Vagina (tissue), 2 donors: ENCODE measurements at places on chromosomes 5 and 9. TPM values are rescaled to one million over a fixed set of nuclear protein-coding genes. Genes with fewer than 3 reads are reported as not detected.

GRCh38 chr9:90580576-90580975, 62.0 kb downstream of the DIRAS2 start:
- H3K4me1 ChIP-seq = no peaks in the 10 kb centered on the region
- H3K27me3 ChIP-seq = no peaks in the 10 kb centered on the region
- no peaks in the 10 kb centered on the region for H3K36me3 ChIP-seq
- no peak overlapping the region for H3K4me3 ChIP-seq

DNA sequence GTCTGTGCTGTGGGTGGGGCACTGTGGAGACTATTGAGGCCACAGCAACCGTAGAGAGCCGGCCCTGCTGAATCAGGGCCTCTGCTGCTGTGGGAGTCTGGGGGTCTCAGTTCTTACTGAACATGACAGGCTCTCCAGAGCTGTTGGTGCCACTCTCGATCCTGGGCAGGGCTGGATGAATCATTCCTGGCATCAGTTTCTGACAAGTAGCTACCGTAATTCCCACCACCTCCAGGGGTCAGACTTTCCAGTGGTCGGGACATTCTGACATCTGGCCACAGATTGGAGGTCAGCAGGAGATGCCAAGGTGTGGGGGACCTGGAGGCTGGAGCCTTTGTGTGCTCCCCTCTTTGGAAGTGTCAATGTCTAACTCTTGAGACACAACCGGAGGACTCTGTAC, 188.4 kb downstream of the IRX2 start:
- no peaks in the 10 kb centered on the region for H3K27me3 ChIP-seq
- H3K27ac ChIP-seq = no peak overlapping the region
- H3K4me3 ChIP-seq = no peak overlapping the region
- no peaks in the 10 kb centered on the region for H3K36me3 ChIP-seq
- DNase-seq = peak; percentile 56

GRCh38 chr5:123787635-123788034, 275.7 kb downstream of the CSNK1G3 start:
- no peaks in the 10 kb centered on the region for H3K36me3 ChIP-seq
- no peak overlapping the region for H3K27ac ChIP-seq
- no peak for DNase-seq
- H3K4me1 ChIP-seq = peaks cover 22% of the 10 kb centered on the region
- H3K27me3 ChIP-seq = no peaks in the 10 kb centered on the region
- no peak overlapping the region for H3K4me3 ChIP-seq

DNA sequence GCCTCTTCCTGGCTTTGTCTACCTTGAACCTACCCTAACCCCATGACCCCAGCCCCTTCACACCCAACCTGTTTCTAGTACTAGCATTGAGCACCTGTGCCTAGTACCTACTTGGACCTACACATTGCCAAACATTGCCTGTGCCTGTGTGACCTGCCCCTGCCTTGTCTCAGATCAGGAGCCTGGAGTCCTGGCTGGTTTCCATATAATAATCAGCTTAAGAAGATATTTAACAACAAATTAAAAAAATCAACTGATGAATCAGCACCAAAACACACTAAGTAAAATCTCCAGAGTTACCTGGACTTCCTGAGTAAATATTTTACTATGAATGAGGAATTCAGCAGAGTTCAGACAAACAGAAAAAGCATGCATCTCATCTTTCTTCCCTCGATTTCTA, 17.7 kb downstream of the LPAR1 start:
- no peaks in the 10 kb centered on the region for H3K36me3 ChIP-seq
- H3K4me1 ChIP-seq = peaks cover 27% of the 10 kb centered on the region
- no peaks in the 10 kb centered on the region for H3K27me3 ChIP-seq
- H3K27ac ChIP-seq = no peak overlapping the region

GRCh38 chr5:124580925-124581737, 165.3 kb downstream of the ZNF608 start:
- no peak overlapping the region for H3K27ac ChIP-seq
- H3K4me1 ChIP-seq = no peaks in the 10 kb centered on the region
- H3K36me3 ChIP-seq = no peaks in the 10 kb centered on the region
- DNase-seq = no peak

DNA sequence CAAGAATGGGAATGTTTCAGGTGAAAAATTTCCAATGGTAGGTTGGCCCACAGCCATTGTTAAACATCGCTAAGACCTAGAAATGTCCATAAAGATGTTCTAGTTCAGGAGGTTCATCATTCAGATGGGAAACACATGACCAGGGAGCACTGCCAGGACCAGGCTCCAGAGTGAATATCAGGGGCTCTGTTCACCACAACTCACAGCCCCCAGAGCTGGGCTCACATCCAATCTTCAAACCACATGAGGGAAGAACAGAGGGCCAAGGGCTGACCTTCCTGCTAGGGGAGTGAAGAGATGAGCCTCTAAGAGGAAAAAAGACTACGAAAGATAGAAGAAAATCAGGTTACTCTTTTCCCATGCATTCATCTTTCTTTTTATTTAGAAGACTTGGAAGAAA, 205.8 kb downstream of the SEMA5A start:
- no peak overlapping the region for H3K4me3 ChIP-seq
- no peak overlapping the region for H3K27ac ChIP-seq
- H3K36me3 ChIP-seq = no peaks in the 10 kb centered on the region
- no peaks in the 10 kb centered on the region for H3K4me1 ChIP-seq
- DNase-seq = no peak

GRCh38 chr9:116280529-116280928, 126.9 kb downstream of the PAPPA start:
- no peak for DNase-seq
- H3K27me3 ChIP-seq = no peaks in the 10 kb centered on the region
- H3K27ac ChIP-seq = no peak overlapping the region
- no peak overlapping the region for H3K4me3 ChIP-seq
- H3K4me1 ChIP-seq = no peaks in the 10 kb centered on the region

DNA sequence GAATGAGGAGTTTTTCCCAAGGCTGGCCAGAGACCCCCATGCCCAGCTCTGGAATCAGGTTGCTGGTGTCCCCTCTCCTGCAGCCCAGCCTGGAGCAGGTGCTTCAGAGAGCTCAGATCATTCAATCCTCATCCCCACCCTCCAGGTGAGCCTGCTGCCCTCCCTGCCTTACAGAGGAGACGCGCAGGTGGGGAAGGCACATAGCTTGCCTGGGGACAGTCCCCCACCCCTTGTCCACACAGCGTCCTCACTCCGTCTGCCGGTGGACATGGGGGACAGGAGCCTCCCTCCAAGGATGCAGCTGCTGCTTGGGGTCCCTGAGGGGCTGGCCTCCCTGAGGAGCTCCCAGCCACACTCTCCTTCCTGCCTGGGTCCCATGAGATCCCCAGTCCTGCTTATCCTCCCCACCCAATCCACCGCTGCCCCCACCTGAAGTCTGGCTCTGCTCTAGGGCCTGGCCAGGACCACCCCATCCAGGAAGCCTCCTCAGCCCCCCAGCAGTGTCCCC, 17.1 kb upstream of the QSOX2 start:
- DNase-seq = no peak
- H3K27me3 ChIP-seq = no peaks in the 10 kb centered on the region
- no peak overlapping the region for H3K27ac ChIP-seq
- H3K4me1 ChIP-seq = peaks cover 5% of the 10 kb centered on the region
- H3K36me3 ChIP-seq = no peaks in the 10 kb centered on the region
- H3K4me3 ChIP-seq = no peak overlapping the region

GRCh38 chr5:134084022-134084565, 30.4 kb upstream of the TCF7 start:
- DNase-seq = no peak
- no peaks in the 10 kb centered on the region for H3K27me3 ChIP-seq
- no peaks in the 10 kb centered on the region for H3K4me1 ChIP-seq
- no peak overlapping the region for H3K27ac ChIP-seq
- H3K36me3 ChIP-seq = no peaks in the 10 kb centered on the region

DNA sequence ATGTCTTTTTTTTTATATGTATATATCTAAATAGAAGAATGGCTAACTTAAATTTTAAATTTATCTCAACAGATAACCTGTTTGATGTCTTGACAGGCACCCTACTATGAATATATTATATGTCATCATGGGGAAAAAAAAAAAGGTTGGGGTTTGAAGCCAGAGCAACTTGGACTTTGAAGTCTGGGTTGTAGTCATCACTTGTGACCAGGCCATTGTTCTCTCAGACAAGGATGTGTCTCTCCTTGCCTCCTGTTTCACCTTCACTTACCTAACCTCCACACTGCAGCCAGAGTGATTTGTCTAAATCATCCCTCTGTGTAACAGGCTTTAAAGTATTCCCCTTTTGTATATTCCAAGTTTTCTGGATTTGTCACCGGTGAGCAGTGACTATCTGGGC, 56.7 kb upstream of the TNFSF8 start:
- no peaks in the 10 kb centered on the region for H3K27me3 ChIP-seq
- H3K4me3 ChIP-seq = no peak overlapping the region
- no peak overlapping the region for H3K27ac ChIP-seq
- no peaks in the 10 kb centered on the region for H3K4me1 ChIP-seq

- H3K27ac ChIP-seq = no peak overlapping the region
- no peaks in the 10 kb centered on the region for H3K4me1 ChIP-seq
- no peaks in the 10 kb centered on the region for H3K36me3 ChIP-seq
- no peaks in the 10 kb centered on the region for H3K27me3 ChIP-seq
- H3K4me3 ChIP-seq = no peak overlapping the region
- no peak for DNase-seq
Observed at GRCh38 chr5:61177070-61177469, 14.8 kb upstream of the SMIM15 start.

GRCh38 chr9:134485653-134486052, 155.9 kb upstream of the COL5A1 start:
- H3K4me3 ChIP-seq = no peak overlapping the region
- no peaks in the 10 kb centered on the region for H3K27me3 ChIP-seq
- no peaks in the 10 kb centered on the region for H3K4me1 ChIP-seq
- no peaks in the 10 kb centered on the region for H3K36me3 ChIP-seq
- H3K27ac ChIP-seq = no peak overlapping the region

DNA sequence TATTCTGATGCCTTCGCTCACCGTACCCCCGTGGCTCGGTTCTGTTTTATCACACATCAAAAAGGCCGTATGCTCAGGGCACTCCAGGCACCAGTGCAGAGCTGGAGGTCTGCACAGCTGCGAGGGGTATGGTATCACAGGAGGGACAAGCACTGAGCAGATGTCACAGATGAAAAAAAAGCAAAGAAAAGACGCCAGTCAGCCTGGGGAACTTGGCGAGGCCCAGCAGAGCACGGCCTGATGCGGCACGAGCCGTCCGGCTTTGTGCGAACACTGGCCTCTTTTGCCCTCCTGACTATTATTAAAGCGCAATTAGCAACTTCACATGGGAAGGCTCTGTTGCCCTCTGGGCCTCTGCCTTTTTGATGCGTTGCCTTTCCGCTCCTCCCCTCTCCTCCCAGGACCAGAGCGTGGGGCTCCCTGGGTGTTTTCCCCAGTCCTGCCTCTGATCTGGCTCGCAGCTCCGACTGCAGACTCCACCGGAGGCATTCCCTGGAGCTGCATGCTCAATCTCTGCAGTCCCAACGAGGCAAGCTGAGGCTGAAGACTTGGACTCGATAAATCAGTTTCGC, 44.4 kb downstream of the AK8 start:
- H3K4me3 ChIP-seq = no peak overlapping the region
- DNase-seq = no peak
- H3K27ac ChIP-seq = no peak overlapping the region
- no peaks in the 10 kb centered on the region for H3K27me3 ChIP-seq
- H3K4me1 ChIP-seq = no peaks in the 10 kb centered on the region
- H3K36me3 ChIP-seq = no peaks in the 10 kb centered on the region

GRCh38 chr9:16413509-16414016, 456.9 kb downstream of the BNC2 start:
- H3K27ac ChIP-seq = no peak overlapping the region
- H3K27me3 ChIP-seq = no peaks in the 10 kb centered on the region
- no peak for DNase-seq
- H3K36me3 ChIP-seq = no peaks in the 10 kb centered on the region

- no peak for DNase-seq
- H3K4me1 ChIP-seq = no peaks in the 10 kb centered on the region
- H3K27ac ChIP-seq = no peak overlapping the region
- H3K4me3 ChIP-seq = no peak overlapping the region
Observed at GRCh38 chr5:122154910-122155309, 25.6 kb downstream of the ZNF474 start.

- no peak for DNase-seq
- H3K4me1 ChIP-seq = peaks cover 25% of the 10 kb centered on the region
- no peaks in the 10 kb centered on the region for H3K36me3 ChIP-seq
- H3K27ac ChIP-seq = no peak overlapping the region
Observed at GRCh38 chr9:34500623-34501267, 22.0 kb downstream of the ENHO start.

- no peak overlapping the region for H3K27ac ChIP-seq
- no peak overlapping the region for H3K4me3 ChIP-seq
- no peaks in the 10 kb centered on the region for H3K4me1 ChIP-seq
- no peaks in the 10 kb centered on the region for H3K27me3 ChIP-seq
- no peaks in the 10 kb centered on the region for H3K36me3 ChIP-seq
- DNase-seq = peak; percentile 83
Observed at GRCh38 chr9:68991457-68991856, 22.5 kb downstream of the PRKACG start.

DNA sequence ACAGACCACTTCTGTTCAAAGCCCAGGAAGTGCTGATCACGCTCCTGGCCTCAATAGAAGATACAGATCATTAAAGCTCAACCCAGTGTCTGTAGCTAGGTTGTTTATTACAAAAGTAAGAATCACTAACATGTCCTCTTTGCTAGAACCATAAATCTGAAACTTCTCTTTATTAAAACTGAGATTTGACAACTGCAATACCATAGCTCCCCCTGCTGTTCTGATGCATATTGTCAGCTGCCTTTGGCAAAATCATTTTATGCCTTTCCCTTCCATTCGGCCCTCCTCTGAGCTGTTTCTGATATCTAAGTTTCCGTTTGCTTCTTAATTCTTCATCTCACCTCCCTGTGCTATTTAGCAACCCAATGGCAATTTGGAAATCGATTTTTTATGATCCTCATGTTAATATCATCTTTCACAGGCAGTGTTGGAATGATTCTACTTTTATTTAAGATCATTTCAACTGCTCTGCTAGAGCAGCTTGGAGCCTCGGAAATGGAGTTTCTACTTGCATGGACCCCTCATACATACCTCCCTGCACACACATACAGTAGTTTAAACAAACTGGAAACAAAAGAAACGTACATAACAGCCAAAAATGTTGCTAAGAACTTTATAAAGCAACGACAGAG, 998.8 kb downstream of the MAT2B start:
- H3K4me3 ChIP-seq = no peak overlapping the region
- H3K4me1 ChIP-seq = no peaks in the 10 kb centered on the region
- no peaks in the 10 kb centered on the region for H3K36me3 ChIP-seq
- H3K27ac ChIP-seq = no peak overlapping the region
- no peak for DNase-seq

DNA sequence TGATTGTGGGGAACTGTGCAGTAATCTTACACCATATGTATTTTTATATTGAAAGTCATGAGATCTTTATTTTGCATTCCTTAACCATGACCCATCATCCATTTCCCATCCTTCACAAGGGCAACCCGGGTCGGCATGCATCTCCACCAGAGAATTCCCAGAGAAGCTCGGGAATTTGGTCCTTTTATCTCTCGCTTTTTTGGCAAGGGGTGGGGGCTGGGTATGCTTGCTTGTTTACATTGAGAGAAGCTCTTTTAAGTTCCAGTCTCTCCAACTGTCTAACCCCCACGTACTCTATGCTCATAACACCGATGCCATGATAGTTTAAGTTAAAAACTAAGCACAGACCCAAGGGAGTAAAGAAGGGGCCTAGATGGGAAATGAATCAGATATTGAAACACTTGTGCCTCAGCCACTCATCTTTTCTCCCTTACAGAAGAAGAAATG, 109.9 kb upstream of the NFIB start:
- no peak overlapping the region for H3K27ac ChIP-seq
- no peaks in the 10 kb centered on the region for H3K27me3 ChIP-seq
- H3K36me3 ChIP-seq = no peaks in the 10 kb centered on the region
- peaks cover 2% of the 10 kb centered on the region for H3K4me1 ChIP-seq

ICE1 gene
- total RNA-seq = 23.1 TPM

ESM1 gene
- total RNA-seq = not detected

FAM120A gene
- 98.2 TPM for total RNA-seq

IFNA21 gene
- not detected for total RNA-seq

LMX1B gene
- not detected for total RNA-seq

RANBP17 gene
- total RNA-seq = 5.4 TPM

ROPN1L gene
- 4.2 TPM for total RNA-seq

CSF1R gene
- total RNA-seq = 21.4 TPM

LRRC19 gene
- not detected for total RNA-seq

TMEM215 gene
- not detected for total RNA-seq
